ENCODE measurements at places on chromosomes 7 and 10.

- no peak for DNase-seq
Measured at GRCh38 chr10:6195376-6195775, 7.4 kb upstream of the PFKFB3 start.

DNA sequence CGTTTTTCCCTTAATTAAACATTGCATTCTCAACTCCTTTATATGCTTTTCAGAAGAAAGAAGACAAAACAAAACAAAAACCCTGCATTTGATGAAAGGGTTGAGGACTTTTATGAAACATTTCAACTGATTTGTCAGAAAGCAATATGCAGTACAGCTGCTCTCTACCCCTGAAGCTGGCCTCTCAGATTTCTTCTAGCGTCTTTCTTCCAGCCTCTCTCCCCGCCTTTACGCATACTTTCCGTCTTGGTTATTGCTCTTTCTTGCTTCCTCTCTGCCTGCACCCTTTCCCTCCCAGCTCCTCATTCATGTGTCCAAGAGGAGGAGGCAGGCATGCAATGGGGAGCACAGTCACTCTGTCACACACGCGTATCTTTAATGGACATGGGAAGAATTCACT lies 91.0 kb upstream of the COL1A2 start:
- no peak for DNase-seq

GRCh38 chr7:105765846-105766245 lies 110.6 kb downstream of the ATXN7L1 start:
- no peak for DNase-seq

DNA sequence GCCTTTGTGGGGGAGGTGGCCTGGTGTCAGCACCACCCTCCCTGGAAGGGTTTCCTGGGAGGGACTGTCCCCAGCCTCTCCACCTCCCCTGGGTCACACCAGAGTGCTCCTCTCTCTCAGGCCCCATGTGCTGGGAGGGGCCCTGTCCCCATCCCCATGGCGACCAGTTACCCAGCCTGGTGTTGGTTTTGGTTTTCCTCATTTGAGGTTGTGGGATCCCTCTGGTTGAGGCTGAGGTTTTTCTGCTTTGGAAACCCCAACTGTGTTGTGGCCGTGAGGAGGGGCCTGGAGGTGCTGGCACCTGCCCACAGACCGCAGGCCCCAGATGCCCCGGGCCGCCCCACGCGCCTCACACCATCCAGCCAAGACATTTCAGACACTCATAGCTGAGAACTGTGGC lies 106.3 kb downstream of the GRK5 start:
- DNase-seq = no peak

GRCh38 chr10:31413325-31413724 lies 94.3 kb downstream of the ZEB1 start:
- DNase-seq = no peak

- DNase-seq = no peak
Measured at GRCh38 chr7:65744406-65744805, 128.5 kb upstream of the VKORC1L1 start.
